Dermis blood vessel endothelial cell (primary cell): ENCODE measurements at places on chromosomes 2 and 18.
A peak's percentile ranks its signal among the peaks of the same experiment; 100 is the strongest.

GRCh38 chr2:132731441-132731840, 61.4 kb upstream of the LYPD1 start:
- no peak for DNase-seq

DNA sequence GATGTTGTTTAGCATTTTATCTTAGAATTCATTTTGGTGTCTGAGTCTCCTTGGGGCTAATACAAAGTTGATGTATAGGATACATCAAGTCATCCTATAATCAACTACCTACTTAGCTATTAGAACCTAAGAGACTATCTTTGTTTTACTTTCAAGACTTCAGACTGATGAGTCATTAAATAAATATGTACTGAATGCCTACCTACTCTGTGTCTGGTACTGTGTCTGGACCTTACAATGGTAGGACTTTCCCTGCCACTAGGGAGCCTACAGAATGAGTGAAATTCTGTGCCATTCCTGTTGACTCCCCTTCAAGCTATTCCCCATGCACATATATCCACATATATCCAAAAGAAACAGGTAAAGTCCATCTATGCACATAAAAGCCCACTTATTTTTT, 114.5 kb downstream of the ERBB4 start:
- DNase-seq: no peak

GRCh38 chr2:62141142-62141740, 54.7 kb upstream of the B3GNT2 start:
- peak; percentile 10 for DNase-seq

- DNase-seq: no peak
Measured at GRCh38 chr2:149409506-149409905, 79.1 kb downstream of the LYPD6 start.

DNA sequence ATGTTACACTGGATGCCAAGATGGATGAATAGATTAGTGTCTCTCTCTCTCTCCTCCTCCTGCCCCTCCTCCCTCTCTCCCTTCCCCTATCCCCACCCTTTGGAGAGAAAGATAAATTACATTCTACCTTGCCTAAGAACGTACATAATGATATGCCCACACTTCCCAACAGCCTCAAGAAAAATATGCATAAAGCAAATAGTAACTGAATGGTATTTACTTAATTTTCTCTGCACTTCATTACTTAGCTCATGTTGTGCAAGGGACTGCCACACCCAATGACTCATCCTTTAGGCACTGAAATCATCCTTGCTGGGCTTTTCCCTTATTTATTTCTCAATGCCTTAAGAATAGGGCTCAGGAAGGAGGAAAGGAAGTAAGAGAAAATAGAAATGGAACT, 137.3 kb upstream of the PID1 start:
- DNase-seq: peak; percentile 67

GRCh38 chr2:219171231-219171651, 1.4 kb upstream of the SLC23A3 start:
- DNase-seq: peak; percentile 86

DNA sequence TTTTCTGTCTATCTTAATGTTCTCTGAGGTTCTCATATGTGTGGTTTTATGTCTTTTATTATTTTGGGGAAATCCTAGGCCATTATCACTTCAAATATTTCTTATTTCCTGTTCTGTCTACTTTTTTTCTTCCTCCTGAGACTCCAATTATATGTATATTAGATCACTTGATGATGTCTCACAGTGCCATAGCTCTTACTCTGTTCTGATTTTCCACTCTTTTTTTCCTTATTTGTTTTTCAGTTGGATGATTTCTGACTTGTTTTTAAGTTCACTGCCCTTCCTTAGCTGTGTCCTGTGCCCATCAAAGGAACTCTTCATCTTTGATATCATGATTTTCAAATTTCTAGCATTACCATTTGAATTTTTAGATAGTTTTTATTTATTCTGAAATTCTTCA, 24.1 kb downstream of the FAM228B start:
- no peak for DNase-seq

DNA sequence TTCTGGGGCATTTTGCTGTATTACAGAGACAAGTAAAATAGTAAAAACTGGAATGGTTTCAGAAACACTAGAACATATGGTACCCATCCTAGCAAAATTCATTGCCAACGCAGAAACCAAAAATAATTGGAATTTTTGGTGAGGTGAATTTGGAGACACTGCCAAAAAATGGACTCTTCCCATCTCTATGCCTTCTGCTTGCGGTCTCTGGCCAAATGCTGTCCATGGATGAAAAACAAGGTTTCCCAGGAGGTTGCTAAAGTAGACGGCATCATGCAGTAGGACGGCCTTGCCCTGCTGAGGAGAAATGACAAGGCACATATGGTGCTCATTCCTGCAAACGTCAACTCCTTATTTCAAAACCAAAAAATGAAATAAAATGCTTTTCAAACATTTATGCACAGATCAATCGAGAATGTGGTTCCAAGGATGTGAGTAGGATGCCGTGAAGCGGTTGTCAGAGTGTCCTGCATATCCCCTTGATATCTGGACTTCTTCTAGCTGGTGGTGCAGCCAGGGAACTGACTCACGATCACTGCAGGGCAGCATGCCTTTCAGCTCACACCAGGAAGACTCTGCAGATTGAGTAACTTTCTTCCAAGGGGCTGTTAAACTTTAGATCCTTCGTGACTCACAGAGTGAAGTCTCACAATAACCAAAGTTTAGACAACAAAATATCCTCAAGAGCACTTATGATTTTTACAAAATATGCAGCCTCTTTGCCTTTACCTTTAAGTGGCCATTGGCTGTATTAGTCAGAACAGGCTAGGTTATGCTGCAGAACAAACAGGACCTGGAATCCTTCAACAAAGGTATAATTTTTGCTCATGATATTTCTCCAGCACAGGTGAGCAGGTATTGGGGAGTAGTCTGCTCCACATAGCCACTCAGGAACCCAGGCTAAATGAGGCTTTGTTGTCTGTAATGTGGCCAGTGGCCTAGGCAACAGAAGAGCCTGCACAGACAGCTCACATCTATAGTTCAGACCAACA, 149.4 kb upstream of the NDUFV2 start:
- no peak for DNase-seq

DNA sequence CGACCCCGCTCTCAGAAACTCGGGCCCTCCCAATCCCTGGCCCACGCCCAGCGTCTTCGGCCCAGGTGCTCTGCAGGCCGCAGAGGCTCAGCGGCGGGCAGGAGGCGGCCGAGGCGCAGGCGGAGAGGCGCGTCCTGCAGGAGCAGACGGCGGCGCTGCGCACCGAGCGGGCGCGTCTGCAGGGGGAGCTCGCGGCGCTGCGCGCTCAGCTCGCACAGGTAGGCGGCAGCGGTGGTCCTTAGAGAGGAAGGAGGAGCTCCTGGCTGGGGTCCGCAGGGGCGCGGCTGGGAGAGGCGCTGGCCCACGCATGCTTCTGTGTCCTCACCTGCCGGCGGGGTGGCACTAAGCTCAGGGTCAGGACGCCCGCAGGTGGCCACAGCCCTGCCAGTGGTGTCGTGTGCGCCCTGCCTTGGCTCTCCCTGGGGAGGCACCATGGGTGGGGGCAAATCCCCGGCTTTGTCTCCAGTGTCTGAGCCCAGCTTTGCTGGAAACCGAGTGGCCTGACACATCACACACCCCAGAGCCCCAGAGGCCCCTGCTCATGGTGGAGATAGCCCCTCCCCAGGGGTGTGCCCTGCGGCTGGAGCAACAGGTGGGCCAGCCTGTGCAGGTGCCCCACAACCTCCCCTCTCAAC, 14.9 kb upstream of the SNED1 start:
- peak; percentile 80 for DNase-seq

GRCh38 chr2:237351046-237351445, 62.9 kb downstream of the COL6A3 start:
- no peak for DNase-seq

- no peak for DNase-seq
Measured at GRCh38 chr2:9110893-9111569, 95.6 kb upstream of the ASAP2 start.

DNA sequence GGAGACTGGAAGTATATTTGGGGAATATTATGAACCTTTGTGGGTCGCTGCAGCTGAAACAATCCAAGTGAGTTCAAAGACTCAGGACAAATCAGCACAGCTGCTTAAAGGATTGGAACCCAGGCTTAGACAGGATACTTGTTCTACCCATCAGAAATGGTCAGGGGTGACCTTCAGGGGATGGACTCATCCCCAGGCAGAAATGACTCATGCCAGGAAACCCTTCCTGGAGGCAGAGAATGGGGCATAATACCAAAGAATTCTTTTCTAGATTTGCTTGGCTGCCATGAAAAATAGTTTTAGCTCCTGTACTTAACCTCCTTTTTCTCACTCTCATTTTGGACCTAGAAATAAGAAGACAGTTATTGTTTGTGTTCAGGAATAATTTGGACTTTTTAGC, 425.5 kb downstream of the TSN start:
- peak; percentile 47 for DNase-seq

- no peak for DNase-seq
Measured at GRCh38 chr2:99808361-99809200, 318.8 kb upstream of the REV1 start.

DNA sequence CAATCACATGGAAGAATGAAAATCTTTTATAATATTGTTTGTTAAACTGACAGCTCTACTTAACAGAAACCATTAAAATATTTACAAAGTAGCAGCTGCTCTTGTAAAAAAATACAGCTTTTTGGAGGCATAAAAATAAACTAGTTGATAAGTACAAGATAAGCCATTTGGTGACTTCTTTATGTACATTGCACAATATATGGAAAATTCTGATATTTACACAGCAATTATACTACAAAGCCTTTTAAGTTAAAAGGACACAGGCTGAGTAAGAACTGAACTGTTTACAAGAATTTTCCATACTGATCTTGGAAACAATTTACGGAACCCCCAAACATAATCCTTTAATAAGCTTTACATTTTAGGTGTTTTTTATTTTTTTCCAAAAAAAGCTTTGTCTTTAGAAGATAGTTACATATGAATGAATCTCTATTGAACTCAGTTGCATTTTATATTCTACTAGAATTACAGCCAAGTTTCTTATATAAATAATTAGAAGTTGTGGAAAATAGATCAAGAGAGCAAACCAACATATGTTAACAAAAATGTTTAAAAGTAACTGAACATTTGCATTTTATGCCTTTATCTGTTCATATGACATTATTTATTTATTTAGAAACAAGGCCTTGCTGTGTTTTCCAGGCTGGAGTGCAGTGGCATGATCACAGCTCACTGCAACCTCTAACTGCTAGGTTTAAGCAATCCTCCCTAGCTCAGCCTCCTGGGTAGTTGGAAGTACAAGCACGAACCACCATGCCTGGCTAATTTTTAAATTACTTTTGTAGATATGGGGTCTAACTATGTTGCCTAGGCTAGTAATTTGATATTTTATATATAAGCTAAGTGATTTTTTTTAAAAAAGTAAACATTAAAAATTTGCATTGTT, 142.5 kb downstream of the OTX1 start:
- DNase-seq: no peak

DNA sequence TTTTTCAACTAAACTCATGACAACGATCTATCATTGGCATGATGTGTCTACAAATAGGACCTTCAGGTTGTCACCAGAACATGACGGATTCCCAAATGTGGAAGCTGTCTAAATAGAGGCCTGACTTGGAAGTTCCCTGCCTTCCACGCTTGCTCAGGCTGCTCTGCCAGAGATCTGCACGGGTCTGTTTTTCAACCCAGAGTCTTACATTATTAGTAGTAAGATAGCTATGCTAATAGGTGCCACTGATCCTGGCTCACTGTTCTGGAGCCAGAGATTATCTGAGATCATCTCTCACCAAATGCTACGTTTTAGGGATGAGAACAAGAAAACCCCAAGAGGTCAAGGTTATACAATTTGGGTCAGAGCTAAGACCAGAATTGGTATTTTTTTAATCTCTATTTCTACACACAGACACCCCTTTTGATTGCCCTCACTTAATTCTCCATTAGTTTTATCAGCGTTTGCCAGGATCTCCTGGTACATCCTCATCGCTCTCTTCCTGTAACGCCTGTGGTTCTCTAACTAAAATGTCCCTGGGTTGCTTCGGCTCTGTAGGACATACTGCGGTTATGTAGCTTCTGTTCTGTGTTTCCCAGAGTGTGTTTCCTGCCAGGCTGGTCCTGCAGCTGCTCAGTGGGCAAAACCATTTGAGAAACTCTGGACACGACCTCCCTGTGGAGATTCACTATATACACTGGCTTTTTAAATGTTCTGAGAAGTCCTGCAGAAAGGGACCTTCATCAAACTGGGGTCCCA, 5.7 kb downstream of the CDC42EP3 start:
- DNase-seq: no peak

DNA sequence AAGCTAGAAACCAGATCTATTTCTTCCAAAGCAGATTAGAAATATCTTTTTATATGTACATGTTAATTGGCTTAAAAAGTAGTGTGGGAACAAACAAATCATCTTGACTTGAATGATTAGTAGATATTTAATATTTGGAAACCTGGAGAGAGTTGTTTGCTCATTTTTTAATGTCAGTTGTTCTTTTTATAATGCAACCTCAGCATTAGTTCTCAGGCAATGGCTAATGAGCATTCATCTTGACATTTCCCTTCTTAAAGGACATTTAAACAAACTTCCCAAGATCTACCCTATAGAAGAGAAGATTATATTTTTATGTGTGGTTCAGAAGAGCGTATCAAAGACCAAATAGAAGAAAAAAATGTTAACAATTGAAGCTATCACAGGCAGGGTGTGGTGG, 334.0 kb downstream of the CTNNA2 start:
- no peak for DNase-seq

GRCh38 chr2:111007757-111008688, 112.7 kb upstream of the BCL2L11 start:
- no peak for DNase-seq

GRCh38 chr2:51153236-51153635, 121.3 kb upstream of the NRXN1 start:
- DNase-seq: no peak

GRCh38 chr2:27051902-27052645, 606 bp downstream of the AGBL5 start:
- DNase-seq: peak; percentile 23

- peak; percentile 96 for DNase-seq
Measured at GRCh38 chr18:48842259-48843061, 108.3 kb downstream of the SMAD7 start.

DNA sequence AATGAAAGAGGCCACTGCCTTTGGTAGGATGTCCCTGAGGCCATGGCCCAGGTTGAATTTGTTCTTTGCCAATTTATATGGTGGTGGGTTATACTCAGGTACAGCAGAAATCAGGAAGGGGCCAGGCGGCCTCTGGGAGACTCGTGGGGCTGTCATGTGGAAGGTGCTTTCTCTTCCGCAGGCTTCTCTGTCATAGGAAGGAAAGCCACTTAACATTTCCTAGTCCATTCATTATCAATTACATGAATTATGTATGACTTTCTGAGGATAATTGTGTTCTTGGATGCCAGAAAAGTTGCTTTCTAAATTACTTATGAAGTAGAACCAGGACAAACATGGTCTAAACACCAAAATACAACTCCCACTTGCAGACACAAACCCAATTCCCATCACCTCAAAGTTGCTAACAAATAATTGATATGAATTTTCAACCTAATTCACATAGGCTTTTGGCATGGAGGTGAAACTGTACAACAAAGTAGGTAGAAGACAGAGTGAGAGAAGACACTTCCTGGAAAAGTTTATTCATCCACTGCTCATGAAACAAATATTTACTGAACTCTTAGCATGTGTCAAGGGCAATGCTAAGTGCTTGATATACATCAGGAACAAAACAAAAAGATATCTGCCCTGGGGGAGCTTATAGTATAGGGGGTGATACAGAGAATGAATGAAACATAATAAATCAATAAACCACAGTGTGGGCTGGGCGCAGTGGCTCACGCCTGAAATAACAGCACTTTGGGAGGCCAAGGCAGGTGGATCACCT, 50.5 kb upstream of the CHMP1B start:
- no peak for DNase-seq
